ENCODE measurements at places on chromosomes 7 and 10.

- no peak for DNase-seq
Measured at GRCh38 chr10:47077941-47078340, 166.7 kb downstream of the PTPN20 start.

DNA sequence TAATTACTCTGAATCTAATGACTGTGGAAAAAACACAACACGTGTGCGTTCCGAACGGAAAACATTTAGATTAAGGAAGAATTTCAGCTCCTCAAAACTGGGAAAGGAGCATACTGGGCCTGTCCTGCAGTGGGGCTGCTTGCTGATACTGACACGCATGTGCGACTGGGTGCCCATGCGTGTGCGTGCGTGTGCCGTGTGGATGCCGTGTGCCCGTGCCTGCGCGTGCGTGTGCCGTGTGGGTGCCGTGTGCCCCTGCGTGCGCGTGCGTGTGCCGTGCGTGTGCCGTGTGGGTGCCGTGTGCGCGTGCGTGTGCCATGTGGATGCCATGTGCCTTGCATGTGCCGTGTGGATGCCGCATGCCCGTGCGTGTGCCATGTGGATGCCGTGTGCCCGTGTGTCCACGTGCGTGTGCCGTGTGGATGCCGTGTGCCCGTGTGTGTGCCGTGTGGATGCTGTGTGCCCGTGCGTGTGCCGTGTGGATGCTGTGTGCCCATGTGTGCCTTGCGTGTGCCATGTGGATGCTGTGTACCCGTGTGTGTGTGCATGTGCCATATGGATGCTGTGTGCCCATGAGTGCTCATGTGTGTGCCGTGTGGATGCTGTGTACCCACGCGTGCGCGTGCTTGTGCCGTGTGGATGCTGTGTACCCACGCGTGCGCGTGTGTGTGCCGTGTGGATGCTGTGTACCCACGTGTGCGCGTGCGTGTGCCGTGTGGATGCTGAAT is 28.2 kb downstream of the PWWP2B start:
- DNase-seq: no peak

DNA sequence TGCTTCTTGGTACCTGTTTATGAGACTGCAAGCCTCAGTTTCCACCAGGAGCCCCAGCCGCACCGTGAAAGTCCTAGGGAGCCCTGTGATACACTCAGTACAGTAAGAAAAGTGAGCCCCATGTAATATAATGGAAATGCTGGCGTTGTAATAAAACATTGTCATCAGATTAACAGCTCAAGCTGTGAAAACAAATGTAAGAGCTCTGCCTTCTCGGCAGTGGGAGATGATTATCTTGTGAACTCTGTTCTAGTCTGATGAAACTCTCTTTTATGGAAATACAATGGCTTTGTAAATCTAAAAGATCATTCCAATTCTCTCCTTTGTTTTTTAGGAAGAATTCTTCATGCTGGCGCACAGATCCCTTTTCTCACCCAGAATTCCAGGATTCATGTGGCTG is 299.9 kb downstream of the ABCA13 start:
- no peak for DNase-seq

GRCh38 chr7:115009736-115010440 is 88.0 kb downstream of the MDFIC start:
- no peak for DNase-seq

DNA sequence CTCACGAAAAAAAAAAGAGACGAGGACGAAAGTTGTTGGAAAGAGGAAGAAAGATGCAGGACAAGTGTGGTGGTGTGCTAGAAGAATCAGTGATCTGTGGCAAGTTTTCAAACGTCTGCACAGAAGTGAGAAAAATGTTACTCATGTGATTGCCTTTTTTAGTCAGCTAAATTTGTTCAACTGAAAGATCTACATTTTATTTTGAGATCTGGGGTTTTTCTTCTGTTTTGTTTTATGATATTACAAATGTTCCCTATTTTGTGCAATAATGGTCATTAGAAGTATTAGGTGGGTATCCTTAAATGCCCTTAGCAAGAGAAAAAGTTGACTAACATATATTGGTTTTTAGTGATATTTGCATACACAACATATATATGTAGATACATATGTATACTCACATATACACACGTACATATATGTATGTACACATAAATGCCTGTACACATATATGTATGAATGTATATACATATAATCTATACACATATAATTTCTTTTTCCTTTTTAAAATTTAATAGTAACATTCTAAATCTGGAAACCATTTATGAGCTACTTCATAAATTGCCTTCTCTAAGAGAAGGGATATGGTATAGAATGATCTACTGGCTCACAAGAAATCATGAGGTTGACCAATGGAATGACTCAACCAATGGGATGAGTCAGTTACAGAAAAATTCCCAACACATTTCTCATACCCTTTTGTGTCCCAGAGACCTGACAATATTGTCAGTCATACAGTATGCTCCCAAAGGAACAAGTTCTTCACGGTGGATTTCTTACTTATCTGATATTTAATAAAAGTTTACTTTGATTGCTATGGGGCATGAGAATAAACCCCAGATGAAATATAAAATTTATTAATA is 38.4 kb downstream of the SLC39A12 start:
- DNase-seq: no peak

- no peak for DNase-seq
Measured at GRCh38 chr7:159004411-159004810, 140.3 kb downstream of the VIPR2 start.

- DNase-seq: no peak
Measured at GRCh38 chr10:3548076-3548475, 236.9 kb downstream of the KLF6 start.

DNA sequence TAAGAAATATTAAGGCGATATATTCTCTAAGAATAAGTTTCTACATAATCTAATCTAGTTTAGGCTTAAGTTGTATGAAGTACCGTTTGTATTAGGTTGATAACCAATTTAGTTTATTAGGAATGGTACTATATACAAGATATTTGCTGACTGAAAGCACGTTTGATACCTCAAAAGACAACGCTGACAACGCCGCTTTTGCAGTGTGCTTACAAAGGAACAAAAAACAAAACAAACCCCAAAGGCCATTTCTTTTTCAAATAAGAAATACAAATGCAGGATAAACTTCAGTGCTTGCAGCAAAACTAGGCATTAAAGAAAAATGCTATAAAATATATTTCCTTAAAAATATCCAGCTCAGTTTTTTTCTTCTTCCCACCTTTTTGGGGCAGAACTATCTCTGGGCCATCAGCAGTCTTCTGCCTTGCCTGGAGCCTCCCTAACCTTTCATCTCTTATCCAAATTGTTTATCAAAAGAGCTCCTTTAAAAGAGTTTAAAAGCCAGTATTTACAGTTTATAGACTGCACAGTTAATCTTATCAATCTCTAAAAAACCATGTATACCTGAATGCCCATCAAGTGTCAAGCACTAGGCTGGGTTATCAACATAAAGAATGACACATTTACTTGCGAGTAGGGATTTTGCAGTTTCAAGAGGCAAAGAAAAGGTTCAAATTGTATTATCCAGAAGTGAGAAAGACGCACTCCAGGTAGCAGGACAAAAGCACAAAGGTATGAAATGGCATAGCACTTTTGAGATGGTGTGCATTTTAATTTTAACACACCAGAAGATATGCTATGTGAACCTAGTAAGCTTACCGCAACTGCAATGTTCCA is 4.1 kb upstream of the KMT2E start:
- DNase-seq: no peak

DNA sequence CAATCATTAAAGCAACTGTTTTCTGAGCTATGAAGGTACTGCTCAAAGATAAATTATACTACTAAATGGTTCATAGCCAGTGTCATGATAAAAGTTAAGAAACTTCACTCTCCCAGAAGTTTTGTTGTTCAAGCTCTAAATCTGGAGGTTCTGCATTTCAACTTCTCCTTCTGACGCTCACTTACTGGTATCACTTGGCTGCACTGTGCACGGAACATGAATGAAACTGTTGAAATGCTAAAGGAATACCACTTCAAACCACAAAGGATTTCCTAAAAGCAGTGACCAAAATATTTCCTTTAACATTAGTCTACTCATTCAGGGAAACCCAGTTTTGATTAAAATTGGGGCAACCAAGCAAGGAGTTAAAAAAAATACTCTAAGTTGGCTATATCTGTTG is 93.6 kb downstream of the UBE2H start:
- DNase-seq: no peak

GRCh38 chr10:659688-660141 is 29.8 kb downstream of the DIP2C start:
- DNase-seq: no peak

DNA sequence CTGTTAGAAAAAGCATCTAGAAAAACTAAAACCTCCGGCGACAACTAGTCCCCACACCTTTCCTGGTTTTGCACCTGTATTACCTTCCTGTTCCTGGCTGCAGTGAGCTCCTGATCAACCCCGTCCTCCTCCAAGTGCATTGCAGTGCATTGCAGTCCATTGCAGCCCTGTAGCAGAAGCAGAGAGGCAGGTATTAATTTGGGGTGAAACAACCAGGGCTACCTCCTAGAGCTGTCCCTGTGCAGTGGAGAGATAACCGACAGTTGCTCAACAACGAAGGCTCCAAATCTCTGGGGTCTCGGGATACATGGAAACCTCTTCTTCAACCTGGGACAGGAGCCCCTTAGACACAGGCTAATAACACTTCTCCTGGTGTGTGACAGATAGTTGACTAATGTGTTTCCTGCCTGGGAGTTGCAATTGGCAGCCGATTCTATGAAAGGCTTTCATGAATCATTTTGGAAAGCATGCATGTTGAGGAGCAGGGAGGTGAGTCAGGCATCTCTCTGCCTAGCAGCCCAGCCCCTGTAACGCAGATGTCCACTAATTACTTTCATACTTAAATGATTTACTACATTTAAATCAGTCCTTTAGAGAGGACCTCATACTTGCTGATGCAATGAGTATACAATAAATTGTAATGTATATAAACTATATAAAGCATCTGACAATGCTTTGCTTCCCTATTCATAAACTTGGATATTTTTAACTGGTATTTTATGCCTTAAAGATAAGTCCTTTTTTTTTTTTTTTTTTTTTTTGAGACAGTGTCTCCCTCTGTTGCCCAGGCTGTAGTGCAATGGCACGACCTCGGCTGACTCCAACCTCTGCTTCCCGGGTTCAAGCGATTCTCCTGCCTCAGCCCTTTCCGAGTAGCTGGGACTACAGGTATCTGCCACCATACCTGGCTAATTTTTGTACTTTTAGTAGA is 59.0 kb downstream of the PRR15 start:
- no peak for DNase-seq

GRCh38 chr7:101862280-101863220 is 45.1 kb downstream of the CUX1 start:
- no peak for DNase-seq

- DNase-seq: no peak
Measured at GRCh38 chr7:40944981-40945585, 757.8 kb downstream of the INHBA start.

- DNase-seq: no peak
Measured at GRCh38 chr10:71475243-71475871, 78.6 kb downstream of the CDH23 start.

DNA sequence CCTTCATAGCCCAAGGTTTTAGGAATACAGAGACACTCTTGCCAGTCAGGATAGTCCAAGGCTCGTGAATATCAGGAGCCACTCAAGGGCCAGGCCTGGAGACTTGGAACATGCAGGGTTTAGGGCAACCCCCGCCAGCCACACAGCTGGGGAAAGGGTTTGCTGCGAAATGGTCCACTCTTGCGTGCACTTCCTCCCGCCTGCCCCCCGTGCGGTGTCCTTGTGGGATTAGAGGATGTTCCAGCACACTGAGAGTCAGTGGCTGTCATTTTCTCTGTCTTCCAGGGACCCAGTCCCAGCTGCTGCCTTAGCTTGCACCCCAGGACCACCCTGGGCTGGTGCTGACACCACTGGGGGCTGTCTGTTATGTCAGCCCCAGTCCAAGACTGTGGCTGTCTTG is 38.5 kb downstream of the POR start:
- no peak for DNase-seq

DNA sequence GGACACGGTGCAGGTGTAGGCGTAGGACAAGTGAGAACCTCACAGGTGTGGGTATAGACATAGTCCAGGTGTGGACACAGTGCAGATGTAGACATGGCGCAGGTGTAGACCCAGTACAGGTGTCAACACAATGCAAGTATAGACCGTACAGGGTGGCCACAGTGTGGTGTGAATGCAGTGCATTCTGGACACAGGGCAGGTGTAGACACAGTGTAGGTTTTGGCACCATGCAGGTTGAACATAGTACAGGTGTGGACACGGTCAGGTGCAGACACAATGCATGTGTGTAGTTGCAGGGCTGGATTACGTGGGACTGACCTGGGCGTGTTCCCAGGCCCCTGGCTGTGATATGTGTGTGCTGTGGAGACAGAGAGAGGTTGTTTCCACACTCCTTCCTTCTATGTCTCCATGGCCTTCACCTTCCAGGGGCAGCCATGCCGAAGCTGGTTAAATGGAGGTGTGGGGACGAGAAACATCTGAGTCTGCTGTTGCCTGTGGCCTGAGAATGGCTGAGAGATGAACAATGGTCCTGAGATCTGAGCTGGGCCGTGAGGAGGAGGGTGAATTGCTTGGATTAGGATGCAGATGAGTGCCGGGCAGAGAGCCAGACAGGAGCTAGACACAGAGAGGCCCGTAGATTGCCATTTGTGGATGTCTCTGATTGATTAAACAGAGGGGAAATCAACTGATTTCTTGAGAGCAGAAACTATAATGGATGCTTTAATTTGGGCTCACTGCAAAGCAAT is 343.9 kb upstream of the SHH start:
- no peak for DNase-seq

DNA sequence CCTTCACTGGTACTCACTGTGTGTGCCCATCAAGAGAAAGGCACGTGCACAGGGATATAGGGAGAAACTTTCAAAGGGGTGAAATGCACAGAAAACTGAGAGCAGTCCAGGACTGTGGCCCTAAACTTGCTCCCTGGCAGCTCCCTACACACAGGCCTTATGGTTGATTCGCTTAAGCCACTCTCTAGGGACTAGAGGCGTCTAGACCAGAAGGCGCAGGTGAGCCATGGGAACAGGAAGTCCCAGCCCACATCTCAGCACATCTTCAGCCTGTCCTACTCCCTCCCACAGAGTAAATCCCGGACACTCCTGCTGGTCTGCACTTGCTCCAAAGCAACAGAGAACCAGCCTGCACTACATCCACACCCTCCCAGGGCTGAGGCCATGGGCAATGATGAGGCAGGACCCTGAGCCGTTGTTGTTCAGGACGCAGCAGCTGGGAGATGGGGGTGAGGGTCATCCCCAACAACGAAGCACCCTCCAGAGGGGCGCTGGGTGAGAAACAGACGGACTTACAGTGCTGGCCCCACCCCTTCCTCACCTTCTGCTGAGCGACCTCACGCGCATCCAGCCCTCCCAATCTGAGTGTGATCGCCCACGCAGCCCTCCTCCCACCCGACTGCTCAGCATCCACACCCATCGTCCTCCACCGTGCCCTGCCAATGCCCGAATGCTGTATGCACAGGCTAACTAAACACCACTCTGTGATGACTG is 109.3 kb downstream of the TNS3 start:
- no peak for DNase-seq

DNA sequence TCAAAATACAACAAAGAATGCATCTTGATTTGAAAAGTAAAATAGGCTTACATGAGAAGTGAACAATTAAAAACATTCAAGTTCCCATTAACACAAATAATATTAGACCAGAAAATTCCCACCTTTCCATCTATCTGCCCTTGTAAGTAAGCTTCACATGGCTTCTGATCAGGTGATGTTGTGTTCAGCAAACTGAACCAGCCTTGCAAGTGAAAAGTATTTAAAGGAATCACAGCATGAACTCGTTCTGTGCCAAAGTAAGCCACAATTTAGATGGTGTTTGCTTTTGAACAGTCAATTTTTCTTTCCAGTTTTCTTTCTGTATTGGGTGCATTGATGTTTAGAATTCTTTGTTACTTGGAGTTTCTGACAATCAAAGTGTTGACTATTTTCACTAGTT is 347.9 kb downstream of the TNS3 start:
- DNase-seq: no peak

Measured in NCI-H1048 (cell line).